Naive thymus-derived CD8-positive, alpha-beta T cell (primary cell): ENCODE measurements at places on chromosomes 16 and 17.

- no peak for DNase-seq
- no peak overlapping the region for H3K4me3 ChIP-seq
These were observed 32.7 kb downstream of the BMERB1 start for GRCh38 chr16:15466886-15467781.

DNA sequence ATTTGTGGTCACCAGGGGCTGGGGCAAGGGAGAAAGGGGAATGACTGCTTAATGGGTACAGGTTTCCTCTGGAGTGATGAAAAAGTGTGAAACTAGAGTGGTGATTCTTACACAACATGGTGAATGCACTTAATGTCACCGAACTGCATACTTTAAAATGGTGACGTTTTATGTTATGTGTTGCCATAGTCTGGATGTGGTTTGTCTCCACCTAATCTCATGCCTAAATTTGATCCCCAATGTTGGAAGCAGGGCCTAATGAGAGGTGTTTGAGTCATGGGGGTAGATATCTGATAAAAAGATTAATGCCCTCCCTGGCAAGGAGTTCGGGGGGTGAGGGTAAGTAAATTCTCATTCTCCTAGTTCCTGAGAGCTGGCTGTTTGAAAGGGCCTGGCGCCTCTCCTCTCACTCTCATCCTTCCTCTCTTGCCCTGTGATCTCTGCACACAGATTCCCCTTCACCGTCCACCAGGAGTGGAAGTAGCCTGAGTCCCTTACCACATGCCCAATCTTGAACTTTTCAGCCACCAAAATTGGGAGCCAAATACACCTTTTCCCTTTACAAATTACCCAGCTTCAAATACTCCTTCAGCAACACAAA lies 15.3 kb downstream of the XPO6 start:
- H3K4me1 ChIP-seq = peaks cover 69% of the 10 kb centered on the region
- H3K27ac ChIP-seq = peak overlapping the region; percentile 97
- H3K36me3 ChIP-seq = peaks cover 31% of the 10 kb centered on the region
- DNase-seq = no peak
- no peaks in the 10 kb centered on the region for H3K27me3 ChIP-seq

GRCh38 chr16:3655030-3655395 lies 522 bp downstream of the DNASE1 start:
- H3K27me3 ChIP-seq = no peaks in the 10 kb centered on the region
- no peaks in the 10 kb centered on the region for H3K4me1 ChIP-seq
- no peak overlapping the region for H3K4me3 ChIP-seq
- peak overlapping the region; percentile 40 for H3K27ac ChIP-seq
- H3K36me3 ChIP-seq = peaks cover 2% of the 10 kb centered on the region

DNA sequence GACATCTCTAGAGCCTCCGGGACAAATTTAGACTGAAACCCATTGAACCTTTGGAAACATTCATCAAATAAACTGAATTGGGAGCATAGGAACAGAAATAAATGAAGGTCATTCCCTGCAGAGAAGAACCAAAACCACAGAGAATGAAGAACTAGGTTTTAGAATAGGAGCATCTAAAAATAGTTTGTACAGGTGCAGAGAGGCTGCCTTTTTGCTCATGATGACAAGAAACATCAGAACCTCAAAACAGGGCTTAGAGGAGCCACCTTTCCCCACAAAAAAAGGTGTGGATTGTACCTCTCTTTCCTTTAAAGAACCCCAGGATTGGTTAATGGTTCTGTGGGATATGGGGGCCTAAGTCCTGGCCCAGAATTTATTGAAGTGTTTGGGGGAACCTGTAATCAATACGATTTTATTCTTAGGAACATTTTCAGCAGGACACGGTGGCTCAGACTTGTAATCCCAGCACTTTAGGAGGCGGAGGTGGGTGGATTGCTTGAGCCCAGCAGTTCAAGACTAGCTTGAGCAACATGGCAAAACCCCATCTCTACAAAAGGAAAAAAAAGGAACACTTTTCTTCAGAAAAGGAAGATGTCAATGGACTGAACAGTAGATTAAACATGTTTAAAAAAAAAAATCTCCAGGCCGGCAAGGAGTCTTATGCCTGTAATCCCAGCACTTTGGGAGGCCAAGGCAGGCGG lies 37.7 kb upstream of the SLC47A1 start:
- peaks cover 5% of the 10 kb centered on the region for H3K27me3 ChIP-seq
- no peak overlapping the region for H3K4me3 ChIP-seq
- no peaks in the 10 kb centered on the region for H3K36me3 ChIP-seq
- no peak overlapping the region for H3K27ac ChIP-seq
- no peaks in the 10 kb centered on the region for H3K4me1 ChIP-seq

GRCh38 chr17:77086433-77087010 lies 54.2 kb upstream of the SEC14L1 start:
- H3K27ac ChIP-seq = peak overlapping the region; percentile 72
- peaks cover 8% of the 10 kb centered on the region for H3K27me3 ChIP-seq
- H3K4me3 ChIP-seq = peak overlapping the region; percentile 50
- H3K4me1 ChIP-seq = peaks cover 48% of the 10 kb centered on the region

DNA sequence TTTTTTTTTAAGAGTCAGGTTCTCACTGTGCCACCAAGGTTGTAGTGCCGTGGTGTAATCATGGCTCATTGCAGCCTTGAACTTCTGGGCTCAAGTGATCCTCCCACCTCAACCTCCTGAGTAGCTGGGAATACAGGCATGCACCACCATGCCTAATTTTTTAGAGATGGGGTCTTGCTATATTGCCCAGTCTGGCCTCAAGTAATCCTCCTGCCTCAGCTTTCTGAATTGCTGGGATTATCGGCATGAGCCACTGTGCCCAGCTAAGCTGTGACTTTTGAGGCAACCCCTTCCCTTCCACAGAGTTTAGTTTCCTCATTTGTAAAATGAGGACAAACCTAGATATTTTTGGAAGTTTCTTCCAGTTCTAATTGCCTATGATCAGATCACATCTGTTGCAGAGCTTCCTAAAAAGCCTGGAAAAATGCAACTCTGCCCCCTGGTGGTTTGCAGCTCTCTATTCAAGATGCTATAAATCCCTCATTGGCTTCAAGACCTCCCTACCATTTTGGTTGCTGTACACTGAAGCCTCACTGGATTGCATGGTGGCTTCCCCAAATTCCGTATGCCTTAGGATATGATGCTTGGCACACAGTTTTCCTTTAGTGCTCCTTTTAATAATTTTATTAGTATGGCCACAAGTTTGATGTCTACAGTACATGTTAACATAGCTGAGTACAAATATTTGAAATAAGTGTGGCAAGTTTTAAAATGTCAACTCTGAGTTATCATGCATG lies 19.3 kb downstream of the GDE1 start:
- H3K4me3 ChIP-seq = no peak overlapping the region
- no peak overlapping the region for H3K27ac ChIP-seq
- H3K4me1 ChIP-seq = no peaks in the 10 kb centered on the region
- H3K27me3 ChIP-seq = no peaks in the 10 kb centered on the region
- peaks cover 6% of the 10 kb centered on the region for H3K36me3 ChIP-seq

GRCh38 chr16:87618216-87618615 lies 15.9 kb downstream of the JPH3 start:
- no peak for DNase-seq
- no peaks in the 10 kb centered on the region for H3K4me1 ChIP-seq
- no peaks in the 10 kb centered on the region for H3K36me3 ChIP-seq
- H3K27ac ChIP-seq = no peak overlapping the region
- H3K4me3 ChIP-seq = no peak overlapping the region
- peaks cover 18% of the 10 kb centered on the region for H3K27me3 ChIP-seq

DNA sequence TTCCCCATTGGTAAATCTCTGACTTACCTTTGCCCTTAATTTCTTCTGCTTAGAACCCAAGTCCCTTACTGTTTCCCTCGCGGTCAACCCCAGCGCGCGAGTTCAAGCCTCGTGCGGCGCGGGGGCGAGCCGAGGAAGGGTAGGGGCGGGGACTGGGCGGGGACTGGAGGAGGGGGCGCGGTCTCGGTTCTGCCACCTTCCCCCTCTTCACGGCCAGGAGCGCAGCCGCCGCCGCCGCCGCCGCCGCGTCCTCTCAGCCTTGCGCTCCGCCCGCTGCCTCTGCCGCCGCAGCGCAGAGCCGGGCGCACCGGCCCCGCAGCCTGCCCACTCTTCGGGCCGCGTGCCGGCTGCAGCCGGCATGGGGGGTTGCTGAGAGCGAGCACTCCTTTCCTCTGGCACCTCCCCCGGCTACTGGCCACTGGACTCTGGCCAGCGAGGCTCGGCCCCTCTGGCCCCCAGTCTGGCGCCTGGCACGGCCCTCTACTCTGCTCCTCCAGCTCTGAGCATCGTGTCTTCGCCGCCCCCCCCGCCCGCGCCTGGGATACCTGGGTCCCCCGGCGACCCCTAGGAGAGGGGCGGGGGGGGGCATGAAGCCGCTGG lies at the start of gene RAPGEFL1:
RAPGEFL1 (plus strand) TSS at position 196 of the 600 bp plus-strand sequence; CDS start at position 588, 392 bp downstream.
- peak; percentile 82 for DNase-seq
- H3K4me1 ChIP-seq = peaks cover 9% of the 10 kb centered on the region
- peaks cover 25% of the 10 kb centered on the region for H3K36me3 ChIP-seq
- H3K27me3 ChIP-seq = no peaks in the 10 kb centered on the region

- no peak for DNase-seq
- H3K36me3 ChIP-seq = no peaks in the 10 kb centered on the region
- H3K4me3 ChIP-seq = no peak overlapping the region
These were observed 4.3 kb upstream of the CYBA start for GRCh38 chr16:88655053-88655732.

GRCh38 chr16:80117556-80118130 lies 423.1 kb upstream of the DYNLRB2 start:
- H3K27ac ChIP-seq = no peak overlapping the region
- H3K27me3 ChIP-seq = peaks cover 16% of the 10 kb centered on the region
- H3K4me3 ChIP-seq = no peak overlapping the region

DNA sequence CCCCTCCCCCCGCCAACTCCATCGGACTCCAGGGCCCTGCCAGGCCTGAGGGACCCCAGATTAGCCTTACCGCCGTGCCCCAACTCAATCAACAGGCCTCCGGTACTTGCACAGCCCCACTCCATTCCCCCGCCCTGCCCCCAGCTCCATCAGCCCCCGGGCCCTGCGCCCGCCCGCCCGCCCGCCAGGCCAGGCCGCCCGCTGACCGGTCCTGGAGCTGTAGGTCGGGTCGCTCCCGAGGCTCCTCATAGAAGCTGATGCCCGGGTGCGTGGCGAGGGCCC lies 308 bp downstream of the GTF3C1 start:
- H3K27me3 ChIP-seq = no peaks in the 10 kb centered on the region
- peaks cover 50% of the 10 kb centered on the region for H3K4me1 ChIP-seq
- DNase-seq = no peak
- H3K4me3 ChIP-seq = peak overlapping the region; percentile 97

- no peaks in the 10 kb centered on the region for H3K4me1 ChIP-seq
- H3K27ac ChIP-seq = no peak overlapping the region
- peaks cover 6% of the 10 kb centered on the region for H3K27me3 ChIP-seq
- no peak for DNase-seq
- no peak overlapping the region for H3K4me3 ChIP-seq
- no peaks in the 10 kb centered on the region for H3K36me3 ChIP-seq
These were observed 583.0 kb upstream of the CDH11 start for GRCh38 chr16:65704866-65705265.
